Right atrium auricular region (tissue), 2 donors: ENCODE measurements at places on chromosomes 4 and X. TPM values are rescaled to one million over a fixed set of nuclear protein-coding genes. Genes with fewer than 3 reads are reported as not detected.

UGT2B11 gene
- not detected for total RNA-seq

GPR78 gene
- total RNA-seq = not detected

APLN gene
- 2.3 TPM for total RNA-seq

HTRA3 gene
- total RNA-seq = 124 TPM

UGT8 gene
- not detected for total RNA-seq

HHIP gene
- total RNA-seq = 0.31 TPM

GDPD2 gene
- total RNA-seq = not detected

SMR3B gene
- total RNA-seq = not detected

IKBKG gene
- total RNA-seq = 7.2 TPM

POLN gene
- 1.3 TPM for total RNA-seq

CXCL3 gene
- total RNA-seq = 0.63 TPM

ALPK1 gene
- 8.1 TPM for total RNA-seq

C4orf51 gene
- total RNA-seq = not detected

GPRASP1 gene
- 18.6 TPM for total RNA-seq

L1CAM gene
- total RNA-seq = 6.3 TPM

LRP2BP gene
- total RNA-seq = 0.79 TPM
